ENCODE measurements at places on chromosomes 3 and 15.

DNA sequence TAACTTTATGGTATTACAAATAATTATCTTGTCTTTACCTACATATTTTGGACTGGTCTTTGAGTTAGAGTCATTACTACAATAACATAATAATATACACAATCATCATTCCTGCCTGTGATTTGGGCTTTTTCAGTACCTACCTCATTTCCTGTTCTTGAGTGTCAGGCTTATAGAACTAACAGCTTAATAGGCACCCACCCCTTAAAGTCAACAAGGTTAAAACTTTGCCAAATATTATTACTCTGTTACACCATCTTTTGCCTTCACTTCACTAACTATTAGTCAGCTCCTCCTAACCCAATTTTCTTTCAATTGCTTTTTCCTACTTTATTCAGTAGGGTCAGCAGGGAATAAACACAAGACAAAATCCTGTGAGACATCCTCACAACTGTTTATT is 488.7 kb upstream of the AGTR1 start:
- DNase-seq, result no peak

DNA sequence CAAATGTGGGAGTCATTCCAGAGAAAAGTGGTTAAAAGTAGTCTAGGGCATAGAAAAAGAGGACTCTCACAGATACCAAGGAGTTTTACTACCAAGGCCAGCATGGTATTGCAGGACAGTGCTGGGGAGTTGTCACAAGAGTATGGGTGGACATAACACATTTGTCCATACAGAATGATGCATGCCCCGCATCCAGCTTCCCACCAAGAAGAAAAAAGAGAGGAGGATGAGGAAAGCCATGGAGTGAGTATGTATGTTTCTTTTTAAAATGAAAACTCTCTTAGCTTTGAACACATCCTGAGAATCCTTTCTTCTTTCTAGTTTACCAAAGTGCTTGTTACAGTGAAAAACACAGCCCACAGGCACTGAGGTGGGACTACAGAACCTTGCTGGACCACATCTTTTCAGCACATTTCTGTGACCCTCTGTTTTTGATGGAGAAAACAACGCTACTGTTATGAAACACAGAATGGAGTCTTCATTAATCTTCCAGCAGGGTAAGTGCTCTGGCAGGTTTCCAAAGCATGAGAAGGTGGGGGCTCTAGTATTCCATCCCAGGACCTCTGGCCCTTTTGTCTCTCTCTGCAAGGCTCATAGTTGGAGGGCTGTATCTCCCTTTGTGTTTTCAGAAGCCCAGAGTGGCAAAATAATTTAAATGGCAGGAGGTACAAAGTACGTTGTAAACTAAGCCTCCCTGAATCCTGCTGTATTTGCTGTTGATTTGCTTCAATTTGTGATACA is 12.7 kb downstream of the NR2E3 start:
- no peak for DNase-seq

DNA sequence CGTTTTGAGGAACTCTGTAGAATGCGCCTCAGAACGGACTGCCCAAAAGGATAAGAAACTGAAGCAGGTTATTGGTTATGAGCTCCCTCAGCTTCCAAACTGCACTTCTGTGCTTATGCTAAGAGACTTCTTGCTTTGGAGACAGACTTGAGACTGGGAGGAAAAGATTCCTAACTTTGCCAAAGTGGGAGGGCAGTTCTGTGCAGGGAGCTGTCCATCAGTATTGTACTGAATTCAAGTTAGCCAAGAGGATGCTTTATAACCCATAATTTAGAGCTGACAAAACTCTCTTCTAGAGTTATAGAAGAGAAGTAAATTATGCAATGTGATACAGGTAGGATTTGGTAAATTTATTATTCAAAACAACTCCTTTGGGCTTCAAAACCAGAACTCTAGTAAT is 519.8 kb upstream of the GBE1 start:
- no peak for DNase-seq

- no peak for DNase-seq
Observed at GRCh38 chr15:71627188-71627587, 183.2 kb upstream of the NR2E3 start.

DNA sequence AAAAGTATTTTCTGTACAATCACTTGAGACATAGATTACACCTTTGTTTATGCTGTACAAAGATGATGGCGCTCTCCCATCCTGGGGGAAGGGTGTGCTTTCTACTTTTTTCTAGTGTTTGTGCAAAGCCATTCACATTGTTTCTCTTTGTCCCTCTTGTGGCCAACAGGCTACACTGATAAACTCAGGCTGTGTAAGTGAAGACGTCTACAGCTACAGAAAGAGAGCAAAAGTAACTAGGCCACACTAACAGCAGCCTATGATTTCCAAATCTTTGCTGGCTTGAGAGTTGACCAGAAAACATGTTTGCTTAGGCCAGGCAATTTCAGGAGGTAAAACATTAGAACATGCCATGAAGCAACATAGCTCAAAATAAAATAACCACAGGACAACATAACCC is 75.1 kb downstream of the FOXB1 start:
- DNase-seq, result no peak

GRCh38 chr3:59469948-59470723 is 420.3 kb upstream of the CFAP20DC start:
- DNase-seq, result no peak

GRCh38 chr3:63046152-63046551 is 170.9 kb upstream of the CADPS start:
- no peak for DNase-seq

GRCh38 chr3:156014489-156014888 is 105.9 kb upstream of the KCNAB1 start:
- DNase-seq, result no peak

GRCh38 chr3:101690972-101691371 is 4.5 kb upstream of the RPL24 start:
- no peak for DNase-seq

DNA sequence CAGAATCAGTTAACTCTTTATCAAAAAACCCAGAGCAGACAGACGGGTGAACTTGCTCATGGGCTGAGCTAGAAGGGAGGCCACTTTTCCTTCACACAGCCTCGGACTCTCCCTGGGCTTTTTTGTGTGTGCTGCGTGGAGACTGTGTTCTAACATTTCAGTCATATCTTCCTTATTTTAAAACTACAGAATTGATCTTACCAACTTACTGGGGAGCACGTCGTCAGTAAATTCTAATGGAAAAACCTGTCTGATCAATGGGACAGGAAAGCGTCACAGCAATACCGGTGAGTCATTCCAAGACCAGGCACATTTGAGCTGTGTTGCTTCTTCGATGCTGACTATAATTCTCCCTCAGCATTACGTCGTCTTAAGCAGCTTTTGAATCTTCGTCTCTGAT is 145.1 kb downstream of the LPP start:
- DNase-seq, result no peak

GRCh38 chr3:13021141-13022114 is 51.8 kb downstream of the IQSEC1 start:
- no peak for DNase-seq

DNA sequence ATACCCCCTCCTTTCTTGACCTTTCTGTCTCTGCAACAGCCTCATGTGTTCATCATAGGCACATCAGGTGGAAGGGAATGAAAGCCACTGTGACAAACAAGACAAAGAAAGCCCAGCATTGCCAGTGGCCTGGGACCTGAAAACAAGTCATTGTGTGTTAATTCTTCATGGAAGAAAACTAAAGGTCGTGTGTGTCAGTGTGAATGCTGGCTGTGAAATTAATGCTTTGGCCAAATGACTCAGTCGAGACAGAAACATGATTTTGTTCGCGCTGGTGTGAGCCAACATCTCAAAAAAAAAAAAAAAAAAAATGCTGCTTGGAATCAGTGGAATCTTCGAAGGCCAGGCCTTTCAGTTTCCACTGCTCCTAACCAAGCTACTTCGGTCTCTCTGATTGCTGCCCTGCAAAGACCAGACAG is 386.5 kb upstream of the PROK2 start:
- no peak for DNase-seq

GRCh38 chr3:123618768-123619484 is 34.1 kb upstream of the HACD2 start:
- peak; percentile 62 for DNase-seq

DNA sequence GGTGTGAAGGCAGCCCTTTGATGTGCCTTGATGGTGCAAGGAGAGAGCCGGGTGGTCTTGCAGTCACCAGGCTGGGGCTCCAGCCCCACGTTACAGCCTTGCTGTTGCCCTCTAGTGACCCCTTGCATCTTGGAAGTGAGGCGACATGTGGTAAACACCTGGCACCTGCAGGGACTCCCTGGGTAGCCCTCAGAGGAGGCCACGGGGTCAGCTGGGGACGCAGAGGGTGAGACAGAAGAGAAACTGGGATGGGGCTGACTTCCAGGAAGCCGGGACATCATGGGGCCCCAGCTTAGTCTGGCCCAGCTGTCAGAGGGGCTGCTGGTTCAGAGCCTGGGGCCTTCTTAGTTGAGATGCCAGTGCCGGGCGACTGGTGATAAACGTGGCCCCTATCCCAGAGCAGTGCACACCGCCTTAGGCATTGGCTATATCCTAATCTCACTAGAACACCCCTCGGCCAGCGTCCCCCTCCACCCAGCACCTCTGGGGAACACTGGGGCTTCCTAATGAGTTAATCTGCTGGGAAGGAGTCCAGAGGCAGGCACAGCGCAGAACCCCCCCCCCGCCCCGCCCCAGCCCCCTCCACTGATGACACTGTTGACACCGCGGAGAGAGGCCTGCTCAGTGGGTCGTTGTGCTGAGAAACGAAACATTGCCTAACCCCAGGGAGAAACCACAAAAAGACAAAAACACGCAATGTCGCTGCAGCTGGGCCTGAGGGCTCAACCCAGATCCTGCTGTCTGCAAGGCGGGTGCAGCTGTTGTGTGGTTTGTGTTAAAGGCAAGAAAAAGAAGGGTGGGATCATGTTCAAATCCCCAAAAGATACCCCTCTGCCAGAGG is 60.5 kb upstream of the KLF13 start:
- DNase-seq, result peak; percentile 58

- DNase-seq, result no peak
Observed at GRCh38 chr3:191350396-191351090, 20.2 kb upstream of the UTS2B start.

DNA sequence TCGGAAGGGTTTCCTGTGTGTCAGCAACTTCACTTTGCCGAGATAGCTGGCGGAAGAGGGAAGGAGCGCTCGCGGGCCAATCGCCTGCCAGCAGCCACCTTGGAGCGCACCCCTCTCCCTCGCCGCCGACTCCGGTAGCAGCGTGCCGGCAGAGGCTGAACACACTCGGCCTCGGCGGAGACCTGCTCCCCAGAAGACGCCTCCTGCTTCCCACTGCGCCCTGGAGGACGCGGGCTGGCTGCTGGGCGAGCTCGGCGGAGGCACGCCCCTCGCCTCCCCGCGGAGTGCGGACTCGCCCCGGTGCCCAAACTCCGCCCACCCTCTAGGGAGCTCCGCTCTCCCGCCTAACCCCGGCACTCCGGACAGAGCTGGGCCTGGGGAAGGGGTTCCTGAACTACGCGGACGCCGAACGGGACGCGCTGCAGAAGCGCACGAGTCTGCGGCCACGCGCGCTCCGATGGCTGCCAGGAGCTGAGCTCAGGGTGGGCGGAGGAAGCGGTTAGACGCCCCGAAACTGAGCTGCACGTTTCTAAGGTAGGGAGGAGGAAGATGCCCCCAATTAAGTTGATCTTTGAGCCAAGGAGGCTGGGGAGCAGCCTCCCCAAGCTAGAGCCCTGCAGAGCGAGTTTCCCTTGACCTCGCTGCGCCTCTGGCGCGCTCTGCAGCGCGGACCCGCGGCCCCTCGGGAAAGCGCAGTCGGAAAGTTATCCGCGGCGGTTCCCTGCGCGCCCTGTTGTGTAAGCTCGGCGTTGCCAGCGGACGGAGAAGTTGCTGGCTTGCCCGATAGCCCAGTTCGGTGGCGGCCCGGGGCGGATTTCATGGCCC is at the start of gene P2RY1:
Gene P2RY1 (plus strand): TSS at position 356 of the 825 bp plus-strand sequence. CDS start 652 bp downstream, outside the sequence.
- DNase-seq, result peak; percentile 83

GRCh38 chr15:39260391-39260790 is 320.5 kb upstream of the THBS1 start:
- DNase-seq, result no peak

GRCh38 chr15:55282284-55282833 is 7.3 kb downstream of the RAB27A start:
- DNase-seq, result no peak

DNA sequence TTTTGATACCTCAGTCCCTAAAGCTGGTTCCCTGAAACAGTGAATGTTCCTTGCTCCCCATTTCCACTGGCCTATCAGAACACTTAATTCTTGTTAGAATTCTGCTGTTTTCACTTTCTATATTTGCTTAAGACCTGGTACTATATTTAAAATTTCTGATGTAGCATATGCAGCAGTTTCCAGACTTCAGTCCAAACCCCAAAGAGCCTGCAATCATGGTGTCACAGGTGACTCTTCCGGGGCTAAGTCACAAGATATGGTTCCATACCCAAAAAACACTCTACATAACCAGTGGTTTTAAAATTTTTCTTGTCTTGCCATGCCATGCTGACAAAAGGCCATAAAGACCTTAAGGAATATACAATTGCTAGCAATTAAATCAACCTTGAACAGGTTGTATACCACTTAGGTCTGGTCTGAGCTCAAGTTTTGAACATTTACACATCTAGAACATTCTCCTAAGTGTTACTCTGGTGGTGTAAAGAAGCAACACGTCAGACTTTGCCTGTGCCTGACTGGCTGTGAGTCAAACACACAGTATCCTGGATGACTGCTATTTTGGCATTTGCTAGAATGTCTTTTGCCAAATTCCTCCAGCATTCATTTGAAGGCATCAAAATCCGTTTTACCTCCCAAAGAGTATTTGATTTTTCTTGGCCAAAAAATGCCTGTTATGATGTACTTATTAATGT is 160.0 kb downstream of the FRMD5 start:
- DNase-seq, result no peak

DNA sequence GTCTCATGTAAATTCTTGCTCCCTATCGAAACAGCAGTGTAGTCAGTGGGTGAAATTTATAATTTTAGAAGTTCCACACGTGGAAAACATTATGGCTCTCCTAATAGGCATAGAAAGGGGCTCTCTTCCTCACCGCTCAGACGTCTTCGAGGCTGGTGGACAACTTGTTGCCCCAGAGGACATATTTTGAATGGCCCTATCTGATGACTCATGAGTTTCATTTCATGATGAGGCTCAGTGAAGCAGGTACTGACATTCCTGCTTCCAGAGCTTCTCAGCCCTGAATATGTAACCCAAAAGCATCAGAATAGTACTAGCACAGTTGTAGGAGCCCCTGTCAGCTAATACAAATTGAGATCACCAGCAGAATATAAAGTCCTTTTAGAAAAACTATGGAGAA is 117.9 kb downstream of the HERC1 start:
- no peak for DNase-seq

DNA sequence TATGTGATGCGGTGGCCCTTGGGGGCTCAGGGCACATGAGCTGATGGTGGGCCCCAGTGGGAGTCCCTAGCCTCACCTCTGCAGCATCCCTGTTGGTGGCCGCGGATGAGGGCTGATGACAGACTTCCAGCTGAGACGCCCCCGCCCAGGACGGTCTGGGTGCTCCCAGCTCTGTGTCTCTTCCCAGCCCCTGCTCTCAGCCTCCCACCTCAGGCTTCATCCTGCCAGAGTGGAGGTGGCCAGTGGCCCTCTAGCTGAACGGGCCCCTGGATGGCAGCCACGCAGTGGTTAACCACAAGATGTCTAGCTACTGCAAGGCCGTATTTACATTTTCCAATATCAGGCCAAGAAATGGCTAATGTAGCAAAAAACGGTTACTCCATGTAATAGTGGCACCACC is 205.3 kb upstream of the LINGO1 start:
- DNase-seq, result no peak

GRCh38 chr15:60798821-60799220 is 319.9 kb upstream of the ICE2 start:
- no peak for DNase-seq
